Retina (tissue), 1 donor: ENCODE measurements at places on chromosomes 1 and 21.

GRCh38 chr1:90351019-90351418 lies 356.1 kb downstream of the ZNF326 start:
- DNase-seq: no peak

- no peak for DNase-seq
These were observed 22.6 kb upstream of the PLD5 start for GRCh38 chr1:242546849-242547729.

DNA sequence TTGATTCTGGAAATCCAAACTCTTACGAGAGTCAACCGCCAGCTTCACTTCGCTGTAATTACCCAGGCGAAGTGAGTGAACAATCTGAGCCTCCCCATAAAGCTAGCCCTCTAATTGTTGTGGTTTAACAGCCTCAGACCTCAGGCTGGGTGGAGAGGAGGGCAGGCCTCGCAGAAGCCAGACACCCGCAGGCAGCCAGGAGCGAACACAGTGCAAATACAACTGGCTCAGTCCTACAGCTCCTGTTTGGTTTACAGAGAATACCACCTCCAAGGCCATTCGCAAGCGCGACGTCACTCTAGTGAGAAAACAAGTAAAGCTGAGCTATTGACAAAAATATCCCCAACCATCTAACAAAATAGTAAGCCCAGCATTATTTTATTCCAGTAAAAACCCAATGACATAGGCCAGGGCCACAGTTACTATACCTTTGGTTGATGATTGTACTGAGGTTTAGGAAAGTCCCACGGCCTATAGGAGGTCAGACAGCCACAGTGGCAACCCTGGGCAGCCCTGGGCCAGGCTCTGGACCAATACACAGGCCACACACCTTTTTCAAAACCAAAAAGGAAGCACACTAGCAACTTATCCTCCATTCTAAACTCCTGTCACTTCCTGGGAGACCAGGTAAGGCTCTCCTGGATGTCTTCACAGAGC lies 163.3 kb downstream of the ETS2 start:
- DNase-seq: no peak

DNA sequence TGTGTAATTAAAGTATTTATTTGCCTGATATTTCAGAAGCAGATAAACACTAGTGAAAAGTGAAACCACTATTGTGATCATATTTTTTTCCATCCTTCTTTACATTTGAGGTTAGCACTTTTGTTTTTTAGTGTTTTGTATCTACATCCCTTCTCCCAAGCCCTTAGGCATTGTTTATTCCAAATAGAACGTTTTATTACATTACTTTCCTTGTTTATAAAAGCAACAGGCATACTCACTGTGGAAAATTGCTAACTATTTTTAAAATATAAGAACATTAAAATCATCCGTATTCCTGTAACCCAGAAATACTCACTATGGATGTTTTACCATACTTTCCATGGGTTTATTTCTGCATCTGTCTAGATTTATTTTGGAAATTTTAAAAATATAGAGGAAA lies 103.8 kb downstream of the POFUT2 start:
- DNase-seq: no peak

DNA sequence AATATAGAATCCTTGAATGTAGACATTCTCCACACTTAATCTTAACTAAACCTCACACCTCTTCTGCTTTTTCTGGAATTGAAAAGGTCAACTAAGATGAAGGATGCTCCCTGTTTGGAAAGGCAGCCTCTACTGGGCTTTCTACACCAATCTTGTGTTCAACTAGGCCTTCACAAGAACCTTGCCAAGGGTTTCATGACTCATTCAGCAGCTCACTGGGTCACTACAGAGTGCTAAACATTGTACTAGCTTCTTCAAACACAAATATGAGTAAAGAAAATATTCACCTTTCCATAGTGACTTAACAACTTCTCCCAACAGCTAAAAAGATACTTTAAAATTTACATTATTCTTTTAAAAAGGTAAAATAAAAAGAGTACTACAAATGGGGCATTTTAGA lies 135.3 kb upstream of the PRMT6 start:
- no peak for DNase-seq

- no peak for DNase-seq
These were observed 9.1 kb downstream of the NFIA start for GRCh38 chr1:61091455-61091854.

DNA sequence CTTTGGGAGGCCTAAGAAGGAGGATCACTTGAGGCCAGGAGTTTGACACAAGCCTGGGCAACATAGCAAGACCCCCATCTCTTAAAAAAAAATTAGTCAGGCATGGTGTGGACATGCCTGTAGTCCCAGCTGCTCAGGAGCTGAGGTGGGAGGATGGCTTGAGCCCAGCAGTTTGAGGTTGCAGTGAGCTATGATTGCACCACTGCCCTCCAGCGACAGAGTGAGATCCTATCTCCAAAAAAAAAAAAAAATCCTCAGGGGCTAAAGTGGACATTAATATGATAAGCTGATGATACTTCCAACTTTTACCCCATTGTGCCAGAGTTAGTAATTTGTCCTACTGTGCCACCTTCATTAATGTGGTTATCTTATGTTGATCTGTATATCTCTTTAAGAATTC lies 327.8 kb upstream of the FMN2 start:
- no peak for DNase-seq

DNA sequence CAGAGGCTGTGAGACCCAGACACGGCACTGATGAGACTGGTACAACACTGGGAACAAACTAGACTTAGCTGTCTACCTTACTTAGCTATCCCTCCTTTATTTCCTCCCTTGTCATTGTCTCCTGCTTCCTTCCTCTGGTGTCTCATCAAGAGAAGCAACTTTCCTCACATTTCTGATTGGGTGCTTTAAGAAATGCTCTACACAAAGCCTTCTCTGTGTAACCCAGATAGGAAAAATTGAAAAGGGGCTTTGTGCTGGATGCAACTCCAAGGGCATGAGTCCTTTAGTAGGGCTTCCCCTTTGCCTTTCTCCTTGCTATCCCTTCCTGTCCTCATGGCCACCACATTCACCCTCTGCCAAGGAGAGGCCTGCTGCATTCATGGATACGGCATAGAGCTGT lies 274.5 kb downstream of the VAV3 start:
- DNase-seq: no peak

- no peak for DNase-seq
These were observed 312.7 kb upstream of the C1orf87 start for GRCh38 chr1:60386249-60386648.

DNA sequence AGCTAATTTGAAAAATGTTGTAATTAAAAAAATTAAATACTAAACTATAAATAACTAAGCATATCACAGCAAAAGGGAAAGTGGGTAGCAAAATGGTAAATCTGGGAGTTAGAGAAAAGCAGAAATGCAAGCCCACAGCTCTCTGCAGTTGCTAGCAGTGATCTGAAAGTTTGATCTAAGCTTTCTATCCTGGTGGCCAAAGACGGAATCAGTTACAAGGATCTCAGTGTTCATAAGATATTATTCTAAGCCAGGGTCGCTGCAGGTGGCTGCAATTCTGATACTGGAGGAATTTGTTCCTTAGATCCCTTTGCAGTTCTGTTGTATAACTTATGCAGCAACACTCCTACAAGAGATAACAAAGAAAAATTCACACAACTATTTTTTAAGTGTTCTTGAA lies 363.7 kb downstream of the SETD4 start:
- no peak for DNase-seq

GRCh38 chr1:54172614-54173599 lies 20.1 kb upstream of the CDCP2 start:
- DNase-seq: no peak

DNA sequence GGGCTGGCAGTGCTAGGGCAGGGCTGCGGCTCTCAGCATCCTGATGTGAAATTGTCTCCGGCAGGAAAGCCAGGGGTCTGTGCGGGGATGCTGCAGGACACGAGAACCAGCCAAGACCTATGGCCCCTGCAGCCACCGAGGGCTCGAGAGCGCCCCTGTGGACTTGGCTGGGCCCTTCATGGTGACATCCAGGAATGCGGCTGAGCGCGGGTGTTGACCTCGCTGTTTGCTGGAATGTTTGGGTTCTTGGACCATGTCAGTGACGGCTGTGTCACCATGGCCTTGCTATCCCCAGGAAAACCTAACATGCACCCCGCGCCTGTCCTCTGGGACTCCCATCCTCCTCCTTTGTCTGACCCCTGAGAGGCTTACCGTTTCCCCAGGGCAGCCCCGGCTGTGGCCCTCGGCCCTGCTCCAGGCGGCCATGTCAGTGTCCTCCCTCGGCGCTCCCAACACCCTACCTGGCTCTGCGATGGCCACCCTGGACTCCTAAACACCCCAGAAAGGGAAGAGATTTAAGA lies 14.3 kb upstream of the C1orf174 start:
- no peak for DNase-seq

DNA sequence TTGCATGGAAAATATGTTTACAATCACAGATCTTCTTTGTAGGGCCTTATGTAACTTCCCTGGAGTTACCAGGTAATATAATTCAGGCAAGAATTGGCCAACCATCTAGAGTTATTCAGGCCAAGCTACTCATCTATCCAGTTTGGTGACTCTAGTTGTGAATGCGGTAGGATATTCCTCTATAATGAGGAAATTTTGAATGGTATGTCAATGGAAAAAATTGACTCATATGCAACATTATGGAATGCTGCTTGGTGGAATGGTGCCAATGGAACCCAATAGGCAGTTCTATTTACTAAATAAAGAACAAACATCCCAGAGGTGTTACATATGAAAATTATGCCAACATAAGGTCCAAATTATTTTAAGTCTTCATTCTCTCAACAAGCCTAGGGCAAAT lies 5.6 kb upstream of the TNFSF18 start:
- no peak for DNase-seq

DNA sequence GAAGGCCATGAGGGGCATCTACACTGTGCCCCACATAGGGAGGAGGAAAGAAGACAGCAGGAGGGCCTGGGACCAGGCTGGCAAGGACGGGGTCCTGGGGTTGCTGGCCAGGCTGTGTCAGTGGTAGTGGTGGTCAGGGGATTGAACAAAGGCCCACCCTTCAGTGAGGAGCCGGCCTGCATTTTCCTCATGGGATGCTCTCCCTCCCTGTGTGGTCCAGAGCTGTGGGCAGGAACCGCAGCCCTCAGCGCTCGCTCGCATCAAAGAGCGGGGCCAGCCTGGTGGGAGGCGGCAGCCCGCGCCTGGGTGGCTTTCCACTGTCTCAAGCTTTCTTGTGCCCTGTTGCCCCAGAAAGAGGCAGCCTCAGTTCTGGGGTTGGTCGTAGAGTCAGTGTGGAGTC lies 24.8 kb downstream of the LHX4 start:
- DNase-seq: peak; percentile 68

DNA sequence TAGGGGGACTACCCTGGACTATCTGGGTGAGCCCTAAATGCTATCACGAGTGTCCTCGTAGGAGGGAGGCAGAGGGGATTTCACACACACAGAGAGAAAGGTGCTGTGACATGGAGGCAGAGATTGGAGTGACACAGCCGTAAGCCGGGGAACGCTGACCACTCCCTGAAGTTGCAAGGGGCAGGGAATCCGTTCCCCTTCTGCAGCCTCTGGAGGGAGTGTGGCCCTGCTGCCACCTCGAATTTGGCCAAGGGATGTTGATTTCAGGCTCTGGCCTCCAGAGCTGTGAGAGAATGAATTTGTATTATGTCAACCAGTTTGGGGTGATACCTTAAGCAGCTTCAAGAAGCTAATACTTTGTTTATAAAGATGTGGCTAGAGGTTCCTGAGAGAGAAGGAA lies 137.7 kb downstream of the ACTL8 start:
- no peak for DNase-seq

DNA sequence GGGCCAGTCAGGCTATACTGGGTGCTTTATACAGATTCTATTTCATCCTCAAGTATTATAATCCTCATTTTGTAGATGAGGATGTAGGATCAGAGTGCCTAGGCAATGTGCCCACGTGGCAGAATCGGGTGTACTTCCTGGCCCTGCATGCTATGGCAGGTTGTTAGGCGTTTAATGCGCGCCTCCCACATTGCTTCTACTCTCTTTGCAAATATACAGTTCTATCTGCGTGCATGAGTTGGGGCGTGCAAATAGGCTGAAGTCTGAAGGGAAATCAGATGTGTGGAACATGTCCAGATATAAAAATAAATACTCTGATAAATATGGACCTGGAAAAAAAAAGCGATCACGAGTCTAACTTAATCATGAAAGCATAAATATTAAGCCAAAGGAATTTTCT lies 194.7 kb upstream of the FMN2 start:
- DNase-seq: no peak

DNA sequence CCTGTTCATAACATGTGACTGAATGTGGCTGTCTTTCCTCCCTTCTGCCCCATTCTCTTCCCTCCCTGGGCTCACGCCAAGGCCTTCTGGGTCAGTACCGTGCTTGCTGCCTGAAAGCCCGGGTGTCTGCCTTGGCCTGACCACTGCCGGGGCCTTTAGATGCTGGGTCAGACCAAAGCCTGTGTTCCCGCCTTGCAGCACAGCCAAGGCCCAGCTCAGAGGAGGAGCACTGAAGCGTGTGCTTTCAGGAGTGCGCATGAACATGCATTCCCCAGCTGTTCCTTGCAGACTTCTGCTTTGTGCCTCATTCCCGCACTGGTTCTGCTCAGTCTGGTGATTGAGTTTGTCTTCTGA lies 27.0 kb upstream of the SARS1 start:
- DNase-seq: peak; percentile 68

DNA sequence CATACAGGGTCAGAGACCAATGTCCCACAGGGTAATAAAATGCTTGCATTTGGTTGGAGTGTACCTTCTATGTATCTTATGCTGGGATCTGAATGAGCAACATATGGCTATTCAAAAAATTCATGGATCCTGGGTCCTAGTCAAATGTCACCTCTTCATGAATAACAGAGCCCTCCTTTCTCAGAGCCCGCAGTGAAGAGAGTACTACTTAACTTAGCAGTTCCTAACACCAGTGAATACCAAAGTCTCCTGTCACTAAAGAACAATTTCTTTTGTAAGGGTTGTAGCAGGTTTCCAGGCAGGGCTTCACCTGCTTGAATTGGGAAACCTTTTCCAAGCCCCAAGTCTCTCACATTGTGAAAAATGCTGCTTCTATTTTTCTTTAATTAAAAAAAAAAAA lies 483.0 kb upstream of the DEPDC1 start:
- no peak for DNase-seq

GRCh38 chr1:247385283-247385682 lies 30.7 kb upstream of the NLRP3 start:
- no peak for DNase-seq

DNA sequence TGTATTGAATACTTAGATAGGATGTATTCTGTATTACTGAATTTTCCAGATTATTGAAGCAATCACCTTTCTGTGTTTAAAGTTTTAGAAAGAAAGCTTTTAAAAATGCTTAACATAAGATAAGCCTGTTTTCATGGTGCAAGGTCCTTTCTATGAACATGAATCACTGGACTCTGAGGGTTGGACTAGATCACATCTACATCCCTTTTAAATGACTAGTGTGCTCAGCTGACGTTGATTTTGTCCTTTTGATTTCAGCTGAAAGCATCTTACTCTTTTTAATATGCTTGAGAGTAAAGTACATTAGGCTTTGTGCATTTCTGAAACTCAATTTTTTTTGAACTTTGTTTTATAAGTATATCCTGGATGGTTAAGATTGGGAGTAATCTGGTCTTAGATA lies 16.2 kb downstream of the MIER1 start:
- DNase-seq: no peak

- DNase-seq: no peak
These were observed 82.0 kb downstream of the DISP1 start for GRCh38 chr1:222896630-222897526.
